ENCODE measurements at places on chromosomes 6 and 20.

GRCh38 chr20:4063631-4064030, 48.3 kb upstream of the RNF24 start:
- DNase-seq: no peak

DNA sequence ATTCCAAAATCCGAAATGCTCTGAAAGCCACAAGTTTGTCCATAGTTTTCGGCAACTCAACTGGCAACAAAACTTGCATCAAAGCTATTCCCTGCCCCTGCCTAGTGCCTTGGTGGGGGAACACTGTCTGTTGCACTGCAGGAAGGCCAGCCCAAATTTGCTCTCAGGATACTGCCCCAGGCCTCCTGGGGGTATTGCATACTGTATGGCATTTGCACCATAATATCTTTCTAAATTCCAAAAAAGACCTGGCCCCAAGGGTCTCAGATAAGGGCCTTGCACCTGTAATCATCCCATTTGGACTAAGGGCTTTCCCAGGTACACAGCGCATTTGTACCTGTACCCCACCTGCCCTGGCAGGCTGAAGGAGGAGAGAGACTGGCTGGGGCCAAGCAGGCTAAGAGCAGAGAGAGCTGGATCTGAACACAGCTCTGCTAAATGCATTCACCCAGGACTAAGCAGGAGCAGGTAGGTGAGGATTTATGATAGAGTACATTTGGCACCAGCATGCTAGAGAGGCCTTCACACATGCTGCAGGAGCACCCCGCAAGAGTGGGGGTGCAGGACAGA, 4.0 kb upstream of the GRM4 start:
- no peak for DNase-seq

GRCh38 chr6:154614101-154614500, 103.6 kb upstream of the CNKSR3 start:
- no peak for DNase-seq

GRCh38 chr6:21947731-21948386, 349.0 kb downstream of the PRL start:
- no peak for DNase-seq

- no peak for DNase-seq
Measured at GRCh38 chr20:64154590-64155257, 9.5 kb upstream of the MYT1 start.

- DNase-seq: no peak
Measured at GRCh38 chr20:41011551-41012067, 17.0 kb upstream of the TOP1 start.

GRCh38 chr6:19988555-19988954, 151.4 kb downstream of the ID4 start:
- no peak for DNase-seq

DNA sequence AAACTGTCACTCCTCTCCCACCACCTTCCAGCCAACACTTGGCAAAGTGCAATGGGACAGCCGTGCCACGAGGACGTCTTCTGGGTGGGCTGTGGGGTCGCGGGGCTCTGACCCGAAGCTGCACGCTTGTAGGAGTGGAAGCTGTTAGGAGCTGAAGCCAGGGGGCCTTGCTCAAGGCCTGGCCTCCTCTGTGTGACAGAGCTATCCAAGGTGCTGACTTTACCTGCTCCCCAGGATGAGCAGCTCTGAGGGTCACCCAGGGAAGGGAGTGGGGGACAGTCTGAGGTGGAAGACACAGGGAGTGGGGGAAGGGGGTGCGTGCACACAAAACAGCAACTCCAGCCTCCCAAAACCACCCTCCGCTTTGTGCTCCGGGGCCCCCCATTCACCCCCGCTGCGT, 17.5 kb upstream of the CHRNA4 start:
- DNase-seq: no peak

All from mesothelial cell of epicardium (in vitro differentiated cells).